ENCODE measurements at places on chromosomes 2 and 18. TPM values are rescaled to one million over a fixed set of nuclear protein-coding genes. Genes with fewer than 3 reads are reported as not detected.

WDSUB1 gene
- 9.0 TPM for total RNA-seq

IL1B gene
- total RNA-seq, result 183 TPM

UGT1A4 gene
- total RNA-seq, result not detected

TMEM169 gene
- total RNA-seq, result 0.14 TPM

RIT2 gene
- not detected for total RNA-seq

HAAO gene
- 0.14 TPM for total RNA-seq

SLC5A6 gene
- 39.6 TPM for total RNA-seq

NR4A2 gene
- total RNA-seq, result 0.57 TPM

TFCP2L1 gene
- total RNA-seq, result under 0.01 TPM

AKAIN1 gene
- total RNA-seq, result not detected

LBX2 gene
- total RNA-seq, result 1.9 TPM

LRRC30 gene
- not detected for total RNA-seq

PRSS56 gene
- not detected for total RNA-seq

LYPD6 gene
- total RNA-seq, result 12.0 TPM

GCA gene
- total RNA-seq, result 1.1 TPM

TOGARAM2 gene
- total RNA-seq, result under 0.01 TPM

AQP12A gene
- total RNA-seq, result not detected

NOSTRIN gene
- under 0.01 TPM for total RNA-seq

CRIM1 gene
- total RNA-seq, result 365 TPM

CYTIP gene
- not detected for total RNA-seq

PROKR1 gene
- not detected for total RNA-seq

ANKRD62 gene
- not detected for total RNA-seq

TBR1 gene
- total RNA-seq, result under 0.01 TPM
